Aortic smooth muscle cell (primary cell): ENCODE measurements at places on chromosomes 6 and 20. TPM values are rescaled to one million over a fixed set of nuclear protein-coding genes. Genes with fewer than 3 reads are reported as not detected.

Gene ZBP1
- total RNA-seq: not detected in 2 replicates

Gene LY6G5C
- total RNA-seq: 0.40 and 0.75 TPM in 2 replicates

Gene E2F1
- 6.0 and 14.1 TPM in 2 replicates for total RNA-seq

Gene TSPO2
- total RNA-seq: not detected in 2 replicates

Gene DDO
- total RNA-seq: 5.5 and 6.0 TPM in 2 replicates

Gene GFOD1
- total RNA-seq: 1.6 and 2.9 TPM in 2 replicates

Gene LRRN4
- not detected in 2 replicates for total RNA-seq

Gene DLK2
- total RNA-seq: 0.12 TPM in 1 of 2 replicates, not detected in the other

Gene C6orf52
- total RNA-seq: 0.31 and 0.66 TPM in 2 replicates

Gene LTB
- not detected in 2 replicates for total RNA-seq

Gene EPB41L1
- total RNA-seq: 13.3 and 20.9 TPM in 2 replicates

Gene HLA-DQA1
- 0.40 TPM in 1 of 2 replicates, not detected in the other for total RNA-seq

Gene ASIP
- total RNA-seq: not detected in 2 replicates

Gene C6orf163
- 1.5 and 2.1 TPM in 2 replicates for total RNA-seq

Gene NMBR
- 0.12 TPM in 1 of 2 replicates, not detected in the other for total RNA-seq

Gene TUBB2B
- 1.4 and 2.1 TPM in 2 replicates for total RNA-seq

Gene NUDT3
- total RNA-seq: 17.4 and 20.8 TPM in 2 replicates

Gene HCRTR2
- total RNA-seq: not detected in 2 replicates

Gene MYLIP
- 42.5 and 44.8 TPM in 2 replicates for total RNA-seq

Gene ADIG
- total RNA-seq: not detected in 2 replicates

Gene HLA-DMB
- 0.13 TPM in 1 of 2 replicates, not detected in the other for total RNA-seq

Gene HTR1B
- total RNA-seq: 0.06 and 0.26 TPM in 2 replicates

Gene PRDM13
- total RNA-seq: not detected in 2 replicates

Gene PTK6
- total RNA-seq: 0.12 and 0.13 TPM in 2 replicates

Gene PARD6B
- 0.25 and 0.26 TPM in 2 replicates for total RNA-seq

Gene KIFC1
- total RNA-seq: 10.3 and 18.8 TPM in 2 replicates
